ENCODE measurements at places on chromosomes 3 and 15.

DNA sequence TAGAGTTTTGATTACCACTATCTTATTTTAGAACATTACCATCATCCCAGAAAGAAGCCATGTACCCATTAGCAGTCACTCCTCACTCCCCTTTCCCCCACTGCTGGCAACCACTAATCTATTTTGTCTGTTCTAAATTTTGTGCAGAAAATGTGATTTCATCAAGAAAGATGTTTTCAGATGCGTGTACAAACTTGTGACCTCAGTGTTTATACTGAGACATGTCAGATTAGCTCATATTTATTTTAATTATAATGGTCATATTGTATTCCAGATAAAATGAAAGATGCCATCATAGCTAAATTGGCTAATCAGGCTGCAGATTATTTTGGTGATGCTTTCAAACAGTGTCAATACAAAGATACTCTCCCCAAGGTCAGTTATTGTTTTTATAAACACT, 27.8 kb downstream of the PDCD6IP start:
- no peak for DNase-seq

GRCh38 chr3:40801284-40801741, 276.6 kb downstream of the ZNF621 start:
- DNase-seq = no peak

GRCh38 chr3:170102431-170102830, 64.6 kb downstream of the GPR160 start:
- DNase-seq = no peak

GRCh38 chr3:112093180-112093522, 7.0 kb downstream of the C3orf52 start:
- no peak for DNase-seq

DNA sequence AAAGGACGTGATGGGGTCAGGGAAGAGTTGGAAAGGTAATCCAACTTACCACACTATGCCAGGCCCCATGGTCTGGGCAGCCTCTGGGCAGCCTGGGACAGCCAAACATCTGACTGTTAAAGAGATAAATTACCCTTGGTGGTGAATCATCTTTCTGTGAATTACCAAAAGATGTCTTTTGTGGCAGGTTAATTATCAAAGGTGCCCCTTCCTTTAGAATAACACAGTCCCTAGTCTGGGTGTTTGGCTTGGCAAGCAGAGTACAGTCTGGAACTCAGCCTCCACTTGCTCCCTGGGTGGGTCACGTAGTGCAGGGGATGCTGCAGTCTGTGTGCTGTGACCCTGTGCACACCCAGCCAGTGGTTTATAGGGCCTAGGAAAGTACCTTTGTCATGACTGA, 113.1 kb downstream of the ZNF621 start:
- no peak for DNase-seq

GRCh38 chr3:123169492-123169929, 32.2 kb upstream of the SEC22A start:
- DNase-seq = no peak

DNA sequence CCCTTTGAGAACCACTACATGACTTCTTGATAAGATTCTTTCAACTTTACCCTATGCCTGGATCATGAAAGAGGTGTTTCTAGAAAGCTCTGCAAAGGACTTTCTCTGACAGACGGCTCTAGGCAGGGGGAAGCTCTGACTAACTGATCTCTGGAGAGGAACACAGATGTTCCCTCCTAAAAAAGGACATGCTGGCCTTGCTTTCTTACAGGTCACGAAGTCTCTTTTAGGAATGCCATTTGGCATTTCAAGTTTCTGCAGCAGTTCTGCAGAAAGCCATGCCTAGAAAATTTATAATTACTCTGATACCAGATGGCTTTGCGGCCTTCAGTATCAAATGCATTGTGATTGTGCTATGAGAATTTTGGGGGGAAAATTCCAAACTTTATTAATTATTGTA, 275.4 kb upstream of the CTDSPL start:
- DNase-seq = no peak

GRCh38 chr15:22956257-22956977, 23.8 kb downstream of the CYFIP1 start:
- no peak for DNase-seq

DNA sequence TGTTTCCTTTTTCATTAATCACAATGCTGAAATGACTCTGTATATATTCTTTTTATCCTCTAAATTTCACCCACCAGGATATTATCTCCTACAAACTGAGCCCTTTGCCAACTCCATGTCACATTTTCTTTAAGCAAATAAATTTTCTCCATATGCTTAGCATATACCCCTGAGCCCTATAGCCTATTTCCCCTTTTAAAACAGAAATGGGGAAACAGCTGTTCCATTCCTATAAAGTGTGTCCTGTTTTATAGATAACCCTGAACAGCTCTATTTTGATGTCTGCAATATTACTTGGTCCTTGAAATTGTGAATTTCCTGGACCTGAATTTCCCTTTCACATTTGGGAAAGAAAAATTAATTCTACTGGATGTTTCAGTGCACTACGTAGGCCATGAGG, 15.6 kb upstream of the FILIP1L start:
- DNase-seq = no peak

- no peak for DNase-seq
These were observed 8.1 kb downstream of the INSYN1 start for GRCh38 chr15:73745073-73745472.

DNA sequence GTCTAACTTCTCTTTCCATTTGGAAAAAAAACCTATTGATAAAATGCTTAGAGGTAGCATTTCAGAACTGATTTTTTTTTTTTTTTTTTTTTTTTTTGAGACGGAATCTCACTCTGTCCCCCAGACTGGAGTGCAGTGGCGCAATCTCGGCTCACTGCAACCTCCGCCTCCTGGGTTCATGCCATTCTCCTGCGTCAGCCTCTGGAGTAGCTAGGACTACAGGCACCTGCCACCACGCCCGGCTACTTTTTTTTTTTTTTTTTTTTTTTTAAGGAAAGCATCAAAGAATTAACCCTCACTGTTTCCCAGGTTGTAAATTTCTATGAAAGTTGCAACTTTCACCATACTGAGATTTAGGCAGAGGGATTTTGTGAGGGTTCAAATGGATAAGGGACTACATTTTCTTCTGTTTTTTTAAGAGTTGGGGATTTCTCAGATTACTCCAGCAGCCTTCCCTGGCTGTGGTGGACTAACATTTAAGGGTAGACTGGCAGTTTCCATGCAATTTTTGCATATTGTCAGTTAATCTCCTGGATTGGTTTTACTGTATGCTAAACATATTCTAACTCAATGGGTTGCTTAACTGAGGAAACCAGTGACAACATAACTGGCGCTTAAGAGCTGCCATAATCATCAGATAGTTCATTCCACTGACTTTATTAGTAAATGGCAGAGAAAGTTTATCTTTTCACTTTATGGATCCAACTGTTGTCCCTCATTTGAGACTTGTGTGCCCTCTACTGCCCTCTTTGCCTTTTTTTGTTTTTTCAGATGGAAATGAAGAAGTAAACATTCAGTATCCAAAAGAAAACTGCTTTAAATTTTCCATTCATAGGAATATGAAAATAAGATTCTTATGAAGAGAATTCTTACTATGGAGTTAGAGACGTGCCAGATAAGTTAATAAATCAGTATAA, 93.7 kb downstream of the NPTN start:
- DNase-seq = no peak

DNA sequence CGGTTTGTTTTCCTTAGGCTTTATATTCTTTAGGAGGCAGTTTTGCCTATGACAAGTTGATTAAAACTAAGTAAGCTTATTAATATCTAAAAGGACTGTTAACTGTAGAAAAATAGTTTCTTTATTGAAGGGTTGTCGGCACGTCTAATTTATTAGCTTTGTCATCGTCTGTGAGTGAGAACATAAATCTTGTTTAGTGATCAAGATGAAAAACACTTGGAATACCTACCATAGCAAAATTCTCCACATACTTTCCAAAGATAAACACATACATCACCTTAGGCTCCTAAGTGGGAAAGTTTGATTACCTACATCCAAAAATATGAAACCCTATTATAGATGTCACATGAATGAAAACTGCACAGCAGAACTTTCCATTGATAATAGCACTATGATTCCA, 139.1 kb upstream of the BNIP2 start:
- DNase-seq = no peak

- DNase-seq = no peak
These were observed 191.7 kb downstream of the GOLGA6L6 start for GRCh38 chr15:20349774-20350498.

DNA sequence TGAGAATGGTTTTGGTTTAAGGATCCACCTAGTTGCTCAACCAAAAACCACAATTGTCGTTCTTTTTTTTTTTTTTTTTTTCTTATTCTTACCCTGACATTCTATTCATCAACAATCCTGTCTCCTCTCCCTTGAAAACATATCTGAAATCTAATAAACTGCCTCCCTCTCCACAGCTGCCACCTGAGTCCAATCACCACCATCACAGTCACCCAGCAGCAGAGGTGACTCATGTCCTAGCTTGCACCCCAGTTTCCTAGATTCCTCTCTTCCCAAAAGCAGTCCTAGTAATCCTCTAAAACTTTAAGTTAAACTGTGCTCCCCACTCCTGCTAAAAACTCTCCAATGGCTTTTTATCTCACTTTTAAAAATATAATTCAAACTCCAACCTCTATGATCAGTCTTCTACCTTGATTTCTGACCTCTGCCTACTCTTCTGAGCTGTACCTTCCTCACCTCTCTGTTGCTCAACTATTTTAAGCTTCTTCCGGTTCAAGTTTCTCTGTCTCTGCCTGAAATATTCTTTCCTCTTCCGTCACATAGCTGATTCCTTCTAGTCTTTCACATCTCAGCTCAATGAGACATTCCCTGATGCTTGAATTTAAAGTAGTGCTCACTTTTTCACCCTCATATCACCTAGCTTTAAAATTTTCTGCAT, 33.7 kb upstream of the RBMS3 start:
- no peak for DNase-seq

GRCh38 chr3:2133146-2133545, 34.5 kb downstream of the CNTN4 start:
- no peak for DNase-seq

Measured in NCI-H1092 (cell line).